ENCODE measurements at places on chromosomes 2 and 18.
A peak's percentile ranks its signal among the peaks of the same experiment; 100 is the strongest.

- DNase-seq: no peak
Measured at GRCh38 chr2:19767899-19768298, 133.9 kb downstream of the TTC32 start.

GRCh38 chr2:74576863-74577229 lies 22.3 kb downstream of the DOK1 start:
- no peak for DNase-seq

GRCh38 chr2:54423213-54423612 lies 32.9 kb upstream of the SPTBN1 start:
- DNase-seq: no peak

DNA sequence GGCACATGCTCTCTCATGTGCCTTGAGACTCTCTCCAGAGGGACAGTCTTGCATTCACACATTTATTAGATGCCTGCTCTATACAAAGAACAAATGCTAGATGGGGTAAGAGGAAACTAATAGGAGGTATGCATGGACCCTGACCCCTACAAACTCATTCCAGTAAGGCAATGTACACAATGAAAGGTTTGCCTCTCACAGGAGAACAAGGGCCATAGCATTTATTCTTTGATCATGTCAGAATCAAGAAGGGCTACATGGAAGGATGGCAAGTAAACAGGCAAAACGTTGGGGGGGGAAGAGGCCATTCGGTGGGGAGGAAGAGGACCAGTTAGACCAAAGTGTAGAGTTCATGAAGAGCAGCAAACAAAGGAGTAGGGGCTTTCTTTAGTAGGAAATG lies 130.2 kb downstream of the TMEM163 start:
- no peak for DNase-seq

DNA sequence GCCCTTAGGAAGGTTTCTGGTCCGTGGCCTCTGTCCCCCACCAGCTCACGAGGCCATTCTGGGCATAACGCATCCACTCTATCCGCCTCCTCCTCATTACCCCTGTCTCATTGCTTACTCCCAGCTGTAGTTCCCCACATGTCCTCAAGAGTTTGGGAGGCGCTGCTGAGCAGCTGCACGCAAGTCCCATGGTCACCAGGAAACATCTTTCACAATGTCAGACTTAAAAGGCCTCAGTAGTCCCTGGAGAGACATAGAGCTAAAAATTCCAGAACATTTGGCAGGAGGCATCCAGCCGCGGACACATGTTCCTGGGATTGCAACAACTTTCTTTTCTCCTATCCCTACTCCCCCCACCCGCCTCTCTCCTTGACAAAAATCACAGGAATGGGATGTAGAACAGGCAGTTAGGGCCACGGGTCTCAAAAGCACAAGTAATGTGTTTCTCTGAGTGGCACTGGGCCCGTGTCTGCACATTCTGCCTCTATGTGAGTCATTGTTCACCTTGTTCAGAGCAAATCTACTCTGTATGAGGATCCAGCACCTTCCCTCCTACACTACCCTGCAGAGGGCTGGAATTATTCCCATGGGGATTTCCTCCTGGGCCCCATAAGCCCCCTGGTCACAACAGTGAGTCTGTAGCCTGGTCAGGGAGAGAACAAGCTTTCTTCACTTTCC lies 8.1 kb downstream of the LBH start:
- DNase-seq: peak; percentile 86

- DNase-seq: no peak
Measured at GRCh38 chr2:237201461-237202287, 116.0 kb downstream of the COPS8 start.

DNA sequence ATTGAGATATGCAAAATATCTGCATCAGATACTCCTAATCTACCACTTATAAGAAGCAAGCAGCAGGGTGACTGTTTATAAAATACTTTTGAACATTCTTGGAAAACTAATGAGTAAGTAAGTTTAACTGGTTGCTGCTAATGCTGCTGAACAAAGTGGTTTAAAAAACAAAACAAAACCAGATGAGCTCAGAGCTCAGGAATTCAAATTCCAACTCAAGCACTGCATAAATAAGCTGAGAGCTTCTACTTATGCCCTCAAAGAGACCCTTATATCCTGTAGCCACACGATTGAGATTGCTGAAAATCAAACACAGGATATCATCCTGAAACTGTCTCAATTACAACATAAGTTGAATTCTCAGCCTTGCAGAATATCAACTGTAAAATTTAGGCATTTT lies 62.3 kb upstream of the NYAP2 start:
- DNase-seq: no peak

DNA sequence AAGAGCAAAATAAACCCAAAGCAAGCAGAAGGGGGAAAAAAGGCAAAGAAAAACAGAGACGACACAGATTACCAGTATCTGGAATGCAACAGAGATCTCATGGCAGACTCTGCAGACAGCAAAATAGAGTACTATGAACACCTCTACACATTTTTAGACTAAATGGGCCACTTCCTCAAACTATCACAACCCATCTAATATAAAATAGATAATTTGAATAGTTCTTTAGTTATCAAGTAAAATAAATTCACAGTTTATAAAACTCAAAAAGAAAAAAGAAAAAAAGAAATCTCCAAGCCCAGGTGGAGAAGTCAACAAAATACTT lies 16.6 kb downstream of the SESTD1 start:
- DNase-seq: no peak

DNA sequence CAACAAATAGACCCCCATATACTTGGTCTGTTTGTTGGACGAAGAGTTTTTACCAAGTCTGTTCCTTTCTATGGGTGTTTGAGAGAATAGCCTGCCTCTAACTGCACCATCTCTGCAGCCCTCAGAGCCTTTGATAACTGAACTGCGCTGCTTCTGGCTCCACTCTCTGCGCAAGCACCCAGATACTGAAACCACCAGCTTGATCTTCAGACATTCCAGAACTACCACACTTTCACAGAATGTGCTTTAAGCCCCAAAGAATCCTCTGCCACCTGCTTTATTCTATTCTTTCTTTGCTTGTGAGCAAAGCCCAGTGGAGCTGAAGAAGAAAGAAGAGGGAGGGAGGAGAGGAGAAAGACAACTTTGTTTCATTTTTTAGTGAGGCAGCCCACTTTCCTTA lies 380.7 kb downstream of the BCL11A start:
- DNase-seq: no peak

- DNase-seq: no peak
Measured at GRCh38 chr2:1664076-1664605, 80.2 kb downstream of the PXDN start.

- no peak for DNase-seq
Measured at GRCh38 chr2:68574202-68574791, 69.1 kb upstream of the PROKR1 start.

DNA sequence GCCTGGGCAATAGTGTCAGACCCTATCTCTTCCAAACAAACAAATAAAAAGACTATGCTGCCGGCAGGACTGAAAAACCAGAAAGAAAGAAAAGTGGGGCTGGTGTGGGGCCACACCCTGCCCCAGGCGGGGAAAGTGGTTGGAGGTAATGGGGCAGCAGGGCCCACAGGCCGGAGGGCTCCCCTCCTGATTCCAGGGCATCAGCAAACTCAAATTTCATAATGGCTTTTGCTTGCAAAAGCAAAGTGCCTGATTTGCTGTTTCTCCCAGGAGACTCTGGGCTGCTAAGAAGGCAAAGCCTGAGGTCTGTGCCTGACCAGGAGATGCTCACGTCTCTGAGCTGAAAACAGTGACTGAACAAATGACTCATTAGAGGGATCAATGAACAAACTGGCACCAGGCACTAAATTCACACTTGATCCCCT lies 121.9 kb downstream of the HDAC4 start:
- peak; percentile 53 for DNase-seq

- DNase-seq: no peak
Measured at GRCh38 chr2:12613137-12613835, 103.5 kb upstream of the TRIB2 start.

DNA sequence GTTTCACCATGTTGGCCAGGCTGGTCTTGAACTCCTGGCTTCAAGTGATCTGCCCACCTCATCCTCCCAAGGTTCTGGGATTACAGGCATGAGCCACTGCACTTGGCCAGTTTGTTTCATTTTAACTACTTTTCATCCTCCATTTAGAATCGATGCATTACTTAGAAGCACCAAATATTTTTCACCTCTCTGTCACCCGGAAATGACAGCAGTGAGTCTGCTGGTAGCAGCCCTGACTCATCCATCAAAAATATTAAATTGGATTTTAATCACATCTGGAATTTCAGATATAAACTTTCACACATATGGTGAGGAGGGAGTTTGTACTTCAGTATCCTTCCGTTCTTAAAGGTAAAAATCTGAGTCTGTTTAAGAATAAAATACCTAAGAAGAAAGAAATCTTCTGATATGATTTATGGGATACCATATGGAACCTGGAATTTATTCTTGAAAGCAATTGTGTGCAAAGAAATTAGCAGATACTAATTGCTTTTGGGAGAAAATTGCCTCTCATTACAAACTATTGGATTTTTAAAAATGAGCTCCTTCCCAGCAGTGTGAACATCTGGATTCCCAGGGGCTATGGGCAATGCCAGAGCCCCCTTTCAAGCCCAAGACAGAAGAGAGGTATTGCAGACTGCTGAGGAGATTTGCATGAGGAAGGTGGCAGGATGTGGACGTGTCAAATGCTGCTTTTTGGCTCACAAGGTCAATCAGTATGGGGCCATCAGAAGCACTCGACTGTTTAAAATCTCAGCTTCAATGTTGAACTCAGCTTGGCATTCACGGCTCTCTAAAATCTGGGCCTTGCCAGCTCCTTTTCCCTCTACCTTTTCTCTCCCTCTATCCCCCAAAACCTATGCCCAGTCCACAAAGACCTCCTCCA lies 279.5 kb upstream of the SIX2 start:
- DNase-seq: no peak

DNA sequence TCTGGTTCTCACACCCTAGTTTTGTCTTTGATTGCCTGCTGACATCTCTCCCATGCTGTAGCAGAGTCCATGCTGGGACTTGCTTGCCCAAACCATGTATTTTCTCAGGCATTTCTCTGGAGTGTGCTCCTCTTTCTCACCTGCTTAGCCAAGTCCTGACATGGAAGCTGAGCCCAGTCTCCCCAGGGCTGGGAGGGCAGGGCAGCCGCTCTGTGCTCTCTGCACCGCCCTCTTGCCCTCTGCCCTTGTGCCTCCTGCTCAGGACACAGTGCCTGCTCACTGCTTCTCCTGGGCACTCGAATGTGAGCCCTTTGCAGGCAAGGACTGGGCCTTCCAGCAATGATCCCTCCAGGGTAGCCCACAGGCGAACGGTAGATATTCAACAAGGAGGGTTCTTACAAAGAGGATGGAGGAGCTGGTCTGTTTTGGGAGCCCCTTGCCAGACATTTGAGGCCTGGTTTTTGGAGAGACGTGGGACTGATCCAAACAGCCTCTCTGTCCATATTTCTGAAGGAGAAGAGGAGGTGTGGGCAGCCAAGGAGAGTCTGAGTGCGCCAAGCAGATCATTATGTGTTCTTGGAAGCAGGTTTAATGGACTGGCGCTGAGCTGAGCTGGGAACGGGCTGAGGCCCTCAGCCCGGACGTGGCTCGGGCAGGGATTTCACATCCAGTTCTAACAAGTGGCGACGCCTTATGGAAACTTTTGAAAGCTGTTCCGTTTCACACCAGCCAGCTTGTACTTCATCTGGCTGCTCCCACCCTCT lies 4.0 kb downstream of the SLC14A2 start:
- no peak for DNase-seq

DNA sequence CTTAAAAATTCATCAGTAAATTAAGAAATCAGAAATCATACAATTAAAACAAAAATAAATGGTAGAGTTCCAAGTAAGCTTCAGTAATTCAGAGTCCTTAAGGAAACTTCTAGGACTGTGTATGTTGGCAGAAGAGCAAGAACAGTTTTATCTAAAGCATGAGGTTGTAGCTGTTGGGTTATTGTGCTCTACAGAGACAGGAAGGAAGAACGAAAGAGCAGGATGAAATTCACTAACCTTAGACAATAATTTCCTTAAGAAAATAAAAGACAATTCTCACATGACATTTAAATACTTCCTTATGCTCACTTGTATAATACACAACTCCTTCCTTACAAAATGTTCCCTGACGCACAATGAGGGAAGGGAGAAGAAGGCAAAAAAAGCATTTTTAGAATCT lies 133.4 kb downstream of the STK39 start:
- DNase-seq: no peak

GRCh38 chr2:182715121-182715891 lies 751 bp upstream of the DNAJC10 start:
- no peak for DNase-seq

GRCh38 chr18:65753520-65753919 lies 2.7 kb downstream of the CDH7 start:
- DNase-seq: no peak

DNA sequence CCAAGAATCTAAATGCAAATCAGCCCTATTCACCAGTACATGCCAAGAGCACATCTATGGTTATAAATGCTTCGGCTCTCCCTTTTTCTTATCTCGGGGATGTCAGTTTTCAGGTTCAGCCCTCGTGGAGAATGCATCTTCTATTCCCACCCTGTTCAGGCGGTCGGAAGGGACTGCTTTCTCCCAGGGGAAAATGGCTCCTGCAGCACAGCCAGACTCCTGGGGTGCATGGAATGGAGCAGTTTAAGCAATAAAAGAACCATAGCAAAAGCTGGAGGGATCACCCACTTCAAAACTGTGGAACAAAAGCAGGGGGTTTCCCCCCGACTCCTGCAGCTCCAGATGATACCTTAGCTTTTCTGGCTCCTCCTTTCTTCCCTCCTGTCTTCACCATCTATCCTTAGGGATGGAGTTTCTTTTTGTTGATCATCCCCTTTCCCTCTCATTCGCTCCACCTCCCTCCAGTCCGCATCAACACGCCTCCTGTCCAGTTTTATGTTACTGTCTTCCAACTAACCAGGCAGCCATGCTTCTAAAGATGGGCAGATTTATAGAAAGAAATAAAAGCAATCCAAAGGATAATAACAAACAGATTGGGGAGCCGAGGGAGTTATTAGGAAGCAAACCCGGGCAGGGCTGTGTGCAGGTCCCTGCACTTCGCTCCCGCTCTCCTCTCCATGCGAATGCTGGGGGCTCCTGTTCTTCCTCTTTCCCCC lies 356.2 kb upstream of the SMIM21 start:
- DNase-seq: no peak

DNA sequence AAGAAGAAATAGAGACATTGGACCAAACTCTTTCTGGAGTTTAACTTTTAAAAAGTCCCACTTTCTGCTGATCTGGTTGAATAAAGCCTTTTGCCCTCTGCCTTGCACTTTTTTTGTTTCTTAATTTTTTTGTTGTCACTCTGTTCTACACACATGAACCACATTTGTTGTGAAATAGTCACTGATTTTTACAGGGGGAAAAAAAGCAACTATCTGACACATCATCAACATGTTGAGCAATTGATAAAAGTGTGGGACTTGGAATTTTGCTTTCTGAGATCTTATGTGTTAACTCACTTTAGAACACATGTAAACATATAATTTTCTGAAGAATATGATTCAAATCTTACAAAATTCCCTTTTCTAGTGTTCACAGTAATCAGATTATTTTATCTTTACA lies 414.8 kb upstream of the FIGN start:
- no peak for DNase-seq

- no peak for DNase-seq
Measured at GRCh38 chr2:61993422-61994024, 88.0 kb downstream of the COMMD1 start.

GRCh38 chr2:185417111-185417510 lies 321.5 kb upstream of the FSIP2 start:
- DNase-seq: no peak

Measured in activated CD8-positive, alpha-beta memory T cell treated with anti-CD3 and anti-CD28 coated beads, Interleukin-2, amount 50 U/mL, for 48 hours (primary cell).